ENCODE measurements at places on chromosomes 12 and 14. TPM values are rescaled to one million over a fixed set of nuclear protein-coding genes. Genes with fewer than 3 reads are reported as not detected.

The BIN2 gene
- 267 TPM for total RNA-seq

The GUCY2C gene
- total RNA-seq, result not detected

The CACNA1C gene
- 0.16 TPM for total RNA-seq

The CLEC2D gene
- 433 TPM for total RNA-seq

The SCN8A gene
- total RNA-seq, result 1.1 TPM

The RTL1 gene
- total RNA-seq, result not detected

The HOXC12 gene
- not detected for total RNA-seq

The KIF5A gene
- total RNA-seq, result 1.5 TPM

The KIF26A gene
- 0.11 TPM for total RNA-seq

The DAZAP2 gene
- 301 TPM for total RNA-seq

The KRT86 gene
- not detected for total RNA-seq

GRCh38 chr12:3551386-3551785 is 60.4 kb downstream of the PRMT8 start:
- DNase-seq, result no peak

DNA sequence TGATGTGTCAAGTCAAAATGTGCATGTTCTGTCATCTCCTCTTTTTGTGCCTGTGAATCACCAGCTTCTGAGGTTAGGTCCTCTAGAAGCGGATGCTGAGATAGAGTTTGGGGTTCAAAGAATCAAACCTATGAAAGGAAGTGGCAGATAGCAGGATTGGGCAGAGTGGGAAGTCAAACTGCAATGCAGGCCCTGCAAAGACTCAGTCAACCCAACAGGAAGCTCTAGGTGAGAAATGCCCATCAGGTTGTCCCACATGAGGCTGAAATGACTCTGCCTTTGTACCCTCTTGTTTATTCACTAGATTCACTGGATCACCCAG is 4.5 kb upstream of the MIA2 start:
- DNase-seq, result peak; percentile 36

DNA sequence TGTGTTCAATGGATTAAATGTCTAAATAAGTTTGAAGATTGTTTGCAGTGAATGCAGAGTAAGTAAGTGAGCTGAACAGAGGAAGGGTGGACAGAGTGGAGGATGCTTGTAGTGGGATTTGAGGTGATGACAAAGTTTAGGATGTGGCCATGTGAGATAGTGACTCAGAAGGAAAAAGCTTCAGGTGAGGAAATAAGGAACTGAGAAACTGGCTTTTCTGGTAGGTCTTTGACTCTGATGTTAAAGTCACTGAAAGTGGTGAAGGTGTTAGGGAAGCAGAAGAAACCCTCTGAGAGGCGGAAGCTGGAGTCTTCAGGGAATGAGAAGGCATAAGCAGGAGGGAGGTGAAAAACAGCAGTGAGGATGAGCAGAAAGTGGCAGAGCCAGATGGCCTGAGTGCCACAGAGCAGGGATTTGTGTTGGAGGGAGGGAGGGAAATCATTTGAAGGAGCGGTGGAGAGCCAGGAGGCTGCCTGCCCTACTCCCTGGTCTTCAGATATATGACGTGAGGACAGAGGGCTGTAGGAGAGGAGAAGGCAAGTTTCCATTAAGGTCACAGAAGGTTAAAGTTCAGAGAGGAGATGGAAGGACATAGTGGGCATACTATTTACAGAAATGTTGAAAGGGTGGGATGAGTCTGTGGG is 24.8 kb downstream of the RGS6 start:
- DNase-seq, result no peak

- DNase-seq, result no peak
Observed at GRCh38 chr12:10098791-10099190, at the start of gene CLEC1A. TSS of gene CLEC1A (minus strand) at chr12:10098985. CDS start at chr12:10098922, 63 bp downstream.

- DNase-seq, result no peak
Observed at GRCh38 chr12:21301-22189, 45.0 kb upstream of the IQSEC3 start.

DNA sequence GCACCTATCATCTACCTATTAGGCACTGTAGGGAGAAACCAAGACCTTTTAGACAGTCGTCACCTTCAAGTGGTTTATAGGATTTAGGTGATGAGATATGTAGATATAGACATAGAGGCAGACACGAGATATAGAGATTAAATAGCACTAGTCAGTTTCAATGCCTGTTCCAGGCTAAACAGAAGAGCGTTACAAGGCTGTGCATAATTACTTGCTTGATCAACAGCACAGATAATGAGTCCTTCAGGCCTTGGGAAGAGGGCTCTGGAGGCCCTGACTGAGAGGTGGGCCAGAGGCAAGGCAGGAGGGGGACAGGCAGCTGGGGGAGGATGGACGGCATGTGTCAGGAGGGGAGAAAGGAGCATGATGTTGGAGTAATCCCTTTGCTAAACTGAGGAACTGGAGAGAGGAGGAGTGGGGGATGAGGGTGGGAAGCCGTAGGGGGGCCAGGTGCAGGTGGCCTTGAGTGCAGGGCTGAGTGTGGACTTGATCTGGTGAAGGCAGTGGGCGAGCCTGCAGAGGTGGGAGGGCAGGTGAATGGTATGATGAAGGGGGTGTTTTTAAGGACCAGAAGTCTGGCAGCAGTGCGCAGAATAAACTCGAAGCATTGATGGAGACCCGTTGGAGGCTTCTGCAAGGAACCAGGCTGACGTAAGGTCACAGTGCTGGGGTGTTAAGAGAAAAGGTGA is 43.9 kb upstream of the ATP23 start:
- no peak for DNase-seq

- no peak for DNase-seq
Observed at GRCh38 chr14:20551606-20552005, 9.2 kb downstream of the RNASE9 start.

DNA sequence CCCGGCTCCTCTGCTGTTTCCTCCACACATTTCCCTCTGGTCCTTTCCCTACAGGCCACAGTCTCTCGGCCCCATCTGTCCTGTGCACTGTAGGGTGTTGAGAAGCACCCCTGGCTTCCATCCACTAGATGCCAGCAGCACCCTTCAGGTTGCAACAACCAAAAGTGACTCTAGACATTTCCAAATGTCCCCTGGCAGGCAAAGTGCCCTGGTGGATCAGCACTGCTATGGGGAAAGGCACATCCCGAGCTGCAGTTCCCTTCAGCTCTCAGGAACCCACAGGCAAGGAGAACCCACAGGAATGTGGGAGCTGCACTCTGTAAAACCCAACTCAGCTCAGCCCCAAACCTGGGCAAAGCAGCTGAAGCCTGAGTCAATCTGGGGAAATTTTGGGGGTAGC is 77.0 kb downstream of the RBM19 start:
- no peak for DNase-seq

DNA sequence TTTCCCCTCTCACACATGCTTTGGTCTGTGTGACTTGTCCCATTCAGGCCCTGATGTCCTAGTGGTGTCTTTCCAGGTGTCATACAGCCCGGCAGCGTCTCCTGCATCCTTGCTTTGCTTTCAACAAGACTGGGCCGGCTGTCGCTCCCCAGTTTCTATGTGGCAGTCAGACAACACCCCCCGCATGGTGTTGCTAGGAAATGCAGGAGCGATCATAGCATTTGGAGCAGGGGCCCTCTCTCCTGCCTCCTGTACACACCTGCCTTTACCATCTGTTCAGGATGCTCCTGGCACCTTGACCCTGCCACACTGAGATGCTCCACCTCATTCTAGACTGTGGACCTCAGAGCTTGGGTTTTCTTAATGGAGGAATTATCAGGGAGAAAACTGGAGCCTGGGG is 29.5 kb downstream of the CACNA1C start:
- no peak for DNase-seq

DNA sequence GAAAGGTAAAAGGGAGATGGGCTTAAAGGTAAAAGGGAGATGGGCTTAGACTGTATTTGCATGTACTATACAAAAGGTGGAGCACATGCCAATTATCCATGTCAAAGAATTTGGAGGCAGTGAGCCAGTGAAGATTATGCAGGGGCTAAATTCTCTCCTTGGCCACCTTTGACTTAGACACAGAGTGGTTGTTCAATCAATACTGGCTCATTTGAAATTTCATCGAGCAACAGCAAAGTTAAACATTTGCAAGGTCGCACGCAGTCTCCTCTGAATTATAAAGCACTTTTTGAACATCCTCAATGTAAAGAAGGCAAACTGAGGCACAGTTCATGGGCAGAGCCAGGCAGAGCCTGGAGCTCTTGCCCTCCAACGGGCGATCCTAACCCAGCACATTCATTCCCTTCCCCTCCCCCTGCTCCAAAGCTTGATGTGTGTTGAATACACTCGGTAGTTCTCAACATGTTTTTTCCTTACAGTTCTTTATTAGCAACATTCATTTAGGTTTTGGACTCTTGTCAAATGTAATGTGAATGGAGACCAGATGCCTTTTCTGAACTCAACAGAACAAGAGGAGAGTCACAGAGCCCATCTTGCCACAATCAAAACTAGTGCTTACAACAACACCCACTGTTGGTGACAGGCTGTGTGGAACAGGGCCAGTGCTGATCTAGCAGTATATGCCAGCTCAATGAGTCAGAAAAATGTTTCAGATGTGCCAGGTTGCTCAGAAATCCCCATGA is 169.7 kb upstream of the G2E3 start:
- DNase-seq, result no peak

- DNase-seq, result no peak
Observed at GRCh38 chr12:107487011-107487680, 198.5 kb upstream of the PWP1 start.

DNA sequence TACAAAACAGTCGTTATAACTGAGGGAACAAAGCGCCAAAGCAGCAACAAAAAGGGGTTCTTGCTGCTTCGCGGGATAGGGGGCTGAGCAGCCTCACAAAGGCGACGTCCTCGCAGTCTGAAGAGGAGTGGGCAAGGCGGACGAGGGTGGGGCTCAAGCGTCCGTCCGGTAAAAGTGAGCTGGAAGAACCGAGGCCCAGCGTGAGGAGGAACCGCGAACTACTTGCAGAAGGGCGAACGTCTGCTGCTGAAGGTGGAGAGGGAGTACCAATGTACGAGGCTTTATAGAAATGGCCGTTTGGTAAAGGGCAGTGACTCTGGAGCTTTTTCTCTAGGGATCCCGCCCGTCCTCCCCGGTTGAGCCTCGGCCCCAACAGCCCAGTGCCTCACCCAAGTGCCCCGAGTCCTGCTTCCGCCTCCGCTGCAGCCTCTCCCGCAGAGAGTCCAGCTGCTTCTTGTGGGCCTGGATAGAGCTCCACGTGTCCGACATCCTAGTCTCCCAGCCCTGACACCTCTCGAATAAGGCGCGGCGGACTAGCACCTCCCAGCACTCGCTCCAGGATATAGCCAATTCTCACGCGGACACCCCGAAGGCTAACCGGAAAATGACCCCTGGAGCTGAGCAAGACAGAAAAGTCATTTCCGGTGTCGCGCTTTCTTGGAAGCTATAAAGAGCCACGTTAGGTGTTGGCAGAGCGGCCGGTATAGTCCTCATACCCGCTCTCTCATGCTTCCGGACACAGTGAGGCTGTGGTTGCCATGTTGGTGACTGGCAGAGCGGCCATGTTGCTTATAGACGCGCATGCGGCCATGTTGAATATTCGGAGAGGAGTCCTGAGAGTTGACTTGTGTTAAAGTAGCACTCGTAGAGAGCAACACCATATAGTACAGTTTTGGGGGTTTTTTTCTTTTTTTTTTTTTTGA is at the start of gene METTL3:
TSS of gene METTL3 (minus strand) at position 606 of the 923 bp plus-strand sequence. CDS start at position 489, 117 bp downstream.
- DNase-seq, result peak; percentile 92

Measured in naive thymus-derived CD8-positive, alpha-beta T cell (primary cell).